Hepatic stellate cell (primary cell): ENCODE measurements at places on chromosomes 4 and X.

DNA sequence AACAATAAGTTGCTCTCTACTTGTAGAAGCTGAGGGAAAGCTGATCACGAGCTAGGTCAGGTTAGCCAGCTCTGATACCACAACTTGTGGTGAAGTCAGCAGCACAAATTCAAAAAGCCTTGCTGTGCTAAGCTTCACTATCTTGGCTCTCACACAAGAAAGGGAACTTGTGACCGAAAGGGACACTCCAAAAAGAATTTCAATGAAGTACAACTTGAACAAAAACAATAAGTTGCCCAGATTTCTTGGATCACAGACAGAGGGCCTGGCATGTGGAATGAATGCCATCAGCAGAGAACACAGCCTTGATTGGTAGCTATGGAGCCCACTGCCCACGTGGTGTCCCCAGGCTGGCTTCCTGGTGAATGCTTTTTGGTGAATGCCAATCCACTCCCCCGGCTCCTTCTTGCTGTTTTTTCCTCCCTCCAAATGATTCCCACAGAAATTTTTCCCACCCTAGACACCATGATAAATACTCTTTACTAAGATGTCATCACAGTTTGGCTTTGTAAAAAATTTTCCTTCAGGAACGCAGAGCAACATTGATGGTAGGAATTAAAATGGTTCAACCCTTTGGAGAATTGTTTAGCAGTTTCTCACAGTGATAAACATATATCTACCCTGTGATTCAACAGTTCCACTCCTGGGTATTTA, 82.6 kb downstream of the ANXA3 start:
- no peak for DNase-seq

DNA sequence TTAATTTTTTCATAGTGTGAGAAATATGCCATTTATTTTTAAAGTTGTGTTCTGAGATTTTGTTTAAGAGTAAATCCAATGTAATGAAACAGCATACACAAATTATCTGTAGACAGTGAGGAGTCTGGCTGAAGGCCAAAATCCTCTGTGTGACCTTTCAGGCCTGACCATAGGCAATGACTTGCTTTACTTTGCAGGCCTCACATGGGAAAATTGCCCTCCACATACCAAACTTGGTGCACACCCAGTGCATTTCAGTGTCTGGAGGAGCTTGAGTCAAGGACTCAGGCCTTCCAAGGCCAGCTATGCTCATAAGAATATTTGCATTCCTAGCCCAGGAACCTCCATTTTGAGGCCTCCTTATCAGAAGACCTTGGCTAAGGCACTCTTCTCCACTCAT, 430.1 kb downstream of the GABRG1 start:
- DNase-seq = no peak

DNA sequence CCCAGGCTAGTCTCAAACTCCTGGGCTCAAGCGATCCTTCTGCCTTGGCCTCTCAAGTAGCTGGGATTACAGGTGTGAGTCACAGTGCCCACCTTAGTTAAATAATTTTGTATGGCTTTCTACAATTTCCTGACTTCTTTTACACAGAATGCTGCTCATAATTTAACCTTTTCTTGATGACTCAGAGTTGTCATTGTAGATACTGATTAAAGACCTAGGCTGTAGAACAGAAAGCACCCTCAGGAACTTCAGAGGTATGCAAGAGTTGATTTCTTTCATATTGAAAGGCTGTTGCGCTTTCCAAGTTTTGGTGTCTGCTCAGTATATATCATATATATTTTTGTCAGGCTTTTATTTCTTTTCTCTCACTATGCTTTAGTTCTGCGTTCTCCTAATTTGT, 21.1 kb upstream of the GPR34 start:
- DNase-seq = no peak

DNA sequence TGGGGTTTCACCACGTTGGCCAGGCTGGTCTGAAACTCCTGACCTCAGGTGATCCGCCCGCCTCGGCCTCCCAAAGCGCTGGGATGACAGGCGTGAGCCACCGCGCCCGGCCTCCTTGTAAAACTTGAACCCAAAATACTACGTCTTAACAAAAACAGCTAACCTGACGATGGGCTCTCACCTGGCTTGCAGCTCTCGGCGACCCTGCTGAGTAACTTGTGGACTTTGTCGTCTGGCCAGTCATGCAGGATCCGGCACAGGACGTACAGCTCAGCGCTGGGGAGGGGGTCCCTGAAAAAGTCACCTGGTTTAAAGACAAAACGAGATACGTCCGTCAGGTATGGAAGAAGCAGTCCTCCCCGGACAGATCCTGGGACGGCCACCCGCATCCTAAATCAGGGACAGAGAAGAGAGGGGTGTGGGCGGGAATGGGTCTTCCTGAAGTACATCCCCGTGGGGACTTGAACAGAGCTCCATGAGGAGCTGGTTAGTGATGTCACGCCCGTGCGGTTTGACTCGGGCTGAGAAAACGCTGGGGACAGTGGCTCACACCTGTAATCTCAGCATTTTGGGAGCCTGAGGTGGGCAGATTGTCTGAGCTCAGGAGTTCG, 20.7 kb upstream of the SLC25A6 start:
- DNase-seq = no peak

DNA sequence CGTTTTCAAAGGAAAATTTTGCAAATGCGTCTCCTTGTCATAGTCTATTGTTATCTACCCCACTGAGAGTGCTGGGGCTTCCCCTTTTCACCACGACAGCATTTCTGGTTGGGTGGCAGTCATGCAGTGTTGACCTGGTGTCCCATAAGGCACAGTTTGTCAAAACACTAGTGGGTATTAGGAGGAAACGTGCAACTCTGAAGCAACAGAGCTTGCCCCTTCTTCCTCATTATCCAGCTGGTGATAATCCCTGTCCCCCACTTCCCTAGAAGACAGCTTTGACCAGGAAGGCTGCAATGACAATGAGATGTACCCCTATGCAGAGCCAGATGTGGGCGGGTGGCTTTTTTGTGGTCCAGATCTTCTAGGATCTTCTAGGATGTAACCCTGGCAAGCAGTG, 1.8 kb downstream of the TBC1D1 start:
- no peak for DNase-seq

DNA sequence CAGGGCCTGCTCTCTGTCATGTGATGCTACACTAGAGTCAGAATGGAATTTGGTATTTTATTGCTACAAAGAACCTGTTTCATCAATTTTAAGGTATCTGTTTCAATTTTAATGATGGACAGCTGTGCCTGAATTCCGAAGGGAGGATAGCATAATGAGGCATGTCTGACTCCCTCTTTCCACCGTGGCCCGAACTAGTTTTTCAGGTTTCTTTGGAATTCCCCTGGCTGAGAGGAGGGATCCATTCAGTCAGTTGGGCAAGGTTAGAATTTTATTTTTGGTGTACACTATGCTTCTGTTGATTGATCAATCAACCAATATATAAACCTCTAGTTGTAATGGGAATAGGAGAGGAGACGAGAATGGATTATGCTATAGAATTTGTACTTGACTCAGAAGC, 761.8 kb downstream of the FAM133A start:
- no peak for DNase-seq

DNA sequence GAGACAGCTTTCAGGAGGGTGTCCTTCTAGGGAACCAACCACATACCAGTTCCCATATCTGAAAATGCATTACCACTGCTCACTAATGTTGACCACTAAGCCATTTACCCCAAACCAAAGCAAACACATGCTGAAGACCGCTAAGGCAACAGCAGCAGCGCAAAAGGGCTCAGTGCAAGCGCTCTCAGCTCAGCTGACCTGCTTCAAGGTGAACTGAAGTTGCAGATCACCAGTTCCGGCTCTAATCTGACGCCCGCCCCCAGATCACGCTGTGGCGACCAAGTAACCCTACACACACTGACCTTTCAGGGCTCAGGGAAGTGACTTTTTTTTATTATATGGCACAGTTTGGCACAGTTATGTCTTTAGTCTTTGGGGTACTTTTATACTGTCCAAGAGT, 5.8 kb downstream of the MECP2 start:
- DNase-seq = no peak
